AG08396 (cell line): ENCODE measurements at places on chromosomes 11 and 22.

DNA sequence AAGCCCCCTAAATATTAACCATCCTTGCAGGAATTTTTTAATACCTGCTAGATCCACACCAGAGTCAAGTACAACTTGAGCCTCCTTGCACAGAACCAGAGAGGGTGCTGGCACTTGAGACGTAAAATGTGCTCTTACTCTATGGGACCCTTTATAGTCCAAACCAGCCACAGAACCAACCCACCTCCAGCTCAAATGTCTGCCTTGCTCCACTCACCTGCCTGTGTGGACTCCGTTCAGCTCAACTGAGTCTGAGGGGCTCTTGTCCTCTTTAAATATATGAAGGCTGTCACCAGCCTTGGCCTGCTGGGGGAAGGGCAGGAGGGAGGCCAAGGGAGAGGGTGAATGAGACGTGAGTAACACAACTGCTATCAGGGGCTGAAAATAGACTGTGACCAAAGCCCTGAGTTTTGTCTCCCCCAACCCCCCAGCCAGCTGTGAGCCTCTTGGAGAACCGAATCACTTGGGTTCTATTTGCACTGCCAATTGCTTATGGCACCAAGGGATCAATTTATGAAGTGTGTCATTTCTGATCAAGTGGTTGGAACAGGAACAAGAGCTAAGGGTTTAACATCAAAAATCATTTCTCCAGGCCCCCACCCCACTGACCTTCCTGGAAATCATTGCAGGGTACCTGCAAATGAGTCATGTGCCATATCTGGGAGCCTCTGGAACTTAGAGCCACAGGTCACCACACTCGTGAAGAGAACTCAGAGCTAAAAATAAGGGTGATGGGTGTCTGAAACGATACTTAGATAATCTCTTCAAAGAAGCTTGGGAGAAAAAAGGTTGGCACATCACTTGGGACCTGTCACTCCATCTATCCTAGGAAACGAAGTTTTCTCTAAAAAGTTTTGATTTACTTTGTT is at the start of gene CSRP3:
TSS of gene CSRP3 (minus strand) at position 247 of the 869 bp plus-strand sequence. CDS start 9,535 bp downstream, outside the sequence.
- DNase-seq = peak; percentile 28

GRCh38 chr22:31929167-31929930 is 15.0 kb upstream of the YWHAH start:
- peak; percentile 26 for DNase-seq

DNA sequence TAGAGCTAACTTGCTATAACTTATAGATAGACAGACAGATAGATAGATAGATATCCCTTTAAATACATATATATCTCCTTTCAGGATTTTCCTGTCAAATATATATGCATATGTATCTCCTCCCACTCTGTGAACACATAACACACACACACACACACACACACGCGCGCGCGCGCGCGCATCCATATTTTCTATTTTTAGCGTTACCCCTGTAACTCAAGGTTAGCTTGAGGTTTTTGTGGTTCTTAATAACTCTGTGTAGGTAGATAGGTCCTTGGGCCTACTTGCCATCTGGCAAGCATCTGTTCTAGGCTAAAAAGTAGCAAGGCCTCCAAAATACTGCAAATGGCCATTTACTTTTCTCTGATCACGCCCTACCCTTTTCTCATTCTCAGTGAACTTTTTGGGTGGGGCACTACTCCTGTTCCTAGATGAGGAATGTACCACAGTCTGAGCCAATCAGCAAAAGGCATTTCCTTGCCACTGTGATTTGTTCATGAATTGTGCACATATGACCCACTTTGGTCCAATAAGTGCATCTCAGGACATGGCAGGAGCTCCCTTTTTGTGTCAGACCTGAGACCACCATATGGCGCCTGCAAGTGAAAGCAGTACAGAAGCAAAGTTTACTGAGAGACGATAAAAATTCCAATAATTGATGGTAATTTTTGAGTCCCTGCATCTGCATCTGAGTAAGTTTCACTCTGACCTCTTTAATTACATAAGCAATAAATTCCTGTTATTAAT is 740.5 kb upstream of the API5 start:
- no peak for DNase-seq

DNA sequence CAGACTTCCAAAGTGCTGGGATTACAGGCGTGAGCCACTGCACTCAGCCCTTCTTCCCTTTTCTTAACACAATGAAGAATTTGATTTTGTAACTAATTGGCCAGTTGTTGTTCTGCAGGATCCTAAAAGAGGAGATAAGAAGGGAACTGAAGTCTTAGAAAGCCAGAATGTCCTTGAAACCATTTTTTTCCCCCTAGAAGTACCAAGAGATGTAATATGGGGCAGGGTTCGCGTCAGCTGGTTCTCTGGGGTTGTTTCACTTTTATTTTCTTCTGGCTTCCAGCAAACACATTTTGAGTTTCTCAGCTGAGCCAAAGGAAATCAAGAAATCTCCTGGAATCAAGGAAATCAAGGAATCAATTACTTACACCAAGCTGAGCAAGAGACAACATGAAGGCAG is 7.6 kb upstream of the NUCB2 start:
- no peak for DNase-seq

DNA sequence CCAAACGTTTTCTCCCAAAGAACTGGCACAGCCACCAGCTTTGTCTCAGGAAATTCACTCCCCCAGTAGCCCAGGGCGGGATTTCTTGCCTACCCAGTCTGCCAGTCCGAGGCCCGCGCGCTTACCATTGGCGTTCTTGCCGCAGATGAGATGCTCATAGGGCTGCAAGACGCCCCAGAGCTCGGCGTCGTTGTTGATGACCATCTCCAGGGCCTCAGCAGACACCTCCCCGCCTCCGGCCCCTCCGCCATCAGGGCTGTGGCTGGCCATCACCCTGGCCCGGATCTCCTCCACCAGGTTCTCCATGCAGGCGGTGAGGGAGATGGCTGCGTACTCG is 1.3 kb downstream of the ABTB2 start:
- no peak for DNase-seq

DNA sequence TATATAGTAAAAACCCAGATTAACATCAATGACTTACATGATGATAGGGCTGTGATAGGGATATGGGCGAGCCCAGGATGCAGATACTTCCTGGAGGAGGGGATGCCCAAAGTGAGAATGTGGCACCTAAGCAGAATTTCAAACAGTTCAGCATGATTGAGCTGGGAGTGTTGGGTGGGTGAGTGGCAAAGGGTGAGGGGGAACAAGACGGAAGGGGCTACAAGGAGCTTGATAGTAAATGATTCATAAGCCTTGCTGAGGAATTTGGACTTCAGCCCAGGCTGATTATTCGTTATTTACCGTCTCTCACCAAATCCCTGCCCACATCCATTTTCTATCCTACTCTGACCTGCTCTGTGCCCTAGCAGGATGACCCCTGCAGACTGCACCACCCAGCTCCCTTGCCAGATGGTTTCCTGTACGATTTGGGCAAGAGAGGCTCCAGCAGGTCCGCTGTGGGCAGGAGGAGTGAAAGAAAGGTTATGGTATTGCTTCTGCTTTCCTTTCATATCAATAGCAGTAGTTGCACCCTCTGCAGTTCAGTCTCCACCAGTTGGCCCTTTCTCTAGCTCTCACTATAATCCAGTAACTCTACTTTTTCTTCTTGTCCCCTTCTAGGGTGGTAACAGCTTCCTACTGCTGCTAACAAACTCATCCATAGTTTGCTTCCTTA is 30.3 kb upstream of the SIK2 start:
- DNase-seq = no peak

DNA sequence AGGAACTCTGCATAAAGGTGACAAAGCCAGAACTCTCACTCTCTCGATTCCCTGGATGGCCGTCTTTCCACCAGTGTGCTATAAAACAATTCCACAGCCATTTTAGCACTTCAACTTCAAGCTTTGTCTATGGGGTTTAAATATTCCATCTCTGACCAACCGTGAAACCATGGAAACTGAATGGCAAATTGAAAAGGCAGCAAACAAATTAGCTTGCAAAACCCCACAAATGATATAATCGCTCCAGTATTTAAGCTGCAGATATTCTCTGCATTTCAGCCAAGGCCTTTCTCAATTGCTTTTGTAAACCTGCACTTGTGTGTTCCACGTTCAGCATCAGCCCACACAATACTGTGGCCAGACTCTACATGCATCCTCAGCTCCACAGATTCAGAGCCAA is 131.7 kb upstream of the ISX start:
- DNase-seq = no peak

- no peak for DNase-seq
Observed at GRCh38 chr11:2924381-2924780, 4.8 kb downstream of the PHLDA2 start.

DNA sequence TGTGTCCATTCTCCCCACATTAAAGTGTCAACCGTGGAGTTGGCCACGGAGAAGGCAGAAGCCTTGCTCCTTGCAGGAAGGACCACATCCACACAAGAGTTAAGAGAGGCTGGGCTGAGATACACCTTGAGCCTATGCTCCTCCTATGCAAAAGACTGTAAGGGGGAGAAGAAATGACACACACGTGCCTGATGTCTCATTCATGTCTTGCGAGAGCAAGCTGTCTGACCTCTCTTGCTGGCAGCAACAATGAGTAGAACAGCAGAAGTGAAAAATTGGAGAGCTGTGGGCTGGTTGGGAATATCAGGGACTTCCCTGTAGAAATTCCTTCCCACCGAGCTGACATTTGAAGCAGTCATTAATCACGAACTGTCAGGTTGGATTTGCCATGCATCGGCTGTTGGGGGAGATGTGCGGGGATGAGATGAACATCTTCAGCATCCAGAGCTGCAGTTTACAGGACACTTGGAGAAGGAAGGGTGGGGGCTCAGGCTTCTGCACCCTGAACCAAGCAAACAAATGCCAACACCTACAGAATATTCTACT is 139.3 kb downstream of the MYO18B start:
- no peak for DNase-seq

DNA sequence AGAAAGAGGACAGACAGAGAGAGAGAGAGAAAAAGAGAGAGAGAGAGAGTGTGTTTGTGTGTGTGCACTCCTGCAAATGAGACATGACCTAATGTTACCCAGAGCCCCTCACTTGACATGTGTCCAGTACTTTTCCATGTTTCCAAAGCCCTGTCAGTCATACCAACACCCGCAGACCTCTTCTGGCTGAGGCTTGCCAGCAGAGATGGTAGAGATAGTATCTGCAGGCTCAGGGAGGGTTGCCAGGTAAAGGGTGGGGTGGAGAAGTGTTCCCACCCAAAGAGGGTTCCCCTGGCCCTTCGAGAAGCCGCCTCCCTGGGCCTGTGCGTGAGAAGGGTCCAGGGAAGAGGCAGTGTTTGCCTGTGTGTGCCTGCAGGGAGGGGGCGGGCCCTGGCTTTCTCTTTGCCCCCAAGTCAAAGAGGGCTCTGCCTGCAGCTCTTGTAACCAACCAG is 40.7 kb downstream of the POU2F3 start:
- DNase-seq = no peak

DNA sequence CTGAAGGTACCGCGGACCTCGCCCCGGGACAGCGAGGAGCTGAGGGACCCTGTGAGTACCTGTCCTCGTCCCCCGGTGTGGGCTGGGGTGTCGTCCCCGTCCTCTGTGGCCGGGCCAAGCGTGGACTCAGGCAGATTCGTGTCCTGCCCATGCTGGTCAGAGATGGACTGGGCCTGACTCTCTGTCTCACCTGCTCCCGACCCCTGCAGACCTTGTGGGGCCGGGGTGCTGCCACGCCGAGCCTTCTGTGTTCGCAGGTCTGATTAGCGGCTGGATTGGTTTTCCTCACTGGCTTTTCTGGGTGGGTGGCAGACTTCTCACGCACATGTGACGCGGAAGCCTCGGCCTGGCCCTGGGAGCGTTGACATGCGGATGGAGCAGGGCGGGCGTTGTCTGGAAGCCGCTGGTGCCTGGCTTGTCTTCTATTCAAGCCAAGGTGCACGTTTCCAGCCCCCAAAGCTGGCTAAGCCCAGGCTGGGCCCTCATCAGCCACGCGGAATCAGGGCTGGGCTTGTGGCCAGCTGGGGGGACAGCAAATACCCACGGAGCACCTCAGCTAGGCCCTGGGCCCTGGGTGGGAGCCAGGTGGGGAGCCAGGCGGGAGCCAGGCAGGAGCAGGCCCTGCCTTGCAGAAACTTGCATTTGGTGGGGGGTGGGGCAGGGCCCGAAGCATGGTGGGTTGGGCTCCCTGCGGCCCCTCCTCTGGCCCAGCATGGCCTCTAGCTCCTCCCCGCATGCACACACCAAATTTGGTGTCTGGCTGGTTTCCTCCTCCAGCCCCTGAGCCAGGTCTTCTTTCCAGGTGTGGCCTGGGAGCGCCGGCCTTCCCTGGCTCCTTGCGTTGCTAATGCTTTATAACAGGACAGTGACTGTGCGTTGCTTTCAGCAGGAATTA is 7.0 kb downstream of the GRAMD4 start:
- DNase-seq = no peak

DNA sequence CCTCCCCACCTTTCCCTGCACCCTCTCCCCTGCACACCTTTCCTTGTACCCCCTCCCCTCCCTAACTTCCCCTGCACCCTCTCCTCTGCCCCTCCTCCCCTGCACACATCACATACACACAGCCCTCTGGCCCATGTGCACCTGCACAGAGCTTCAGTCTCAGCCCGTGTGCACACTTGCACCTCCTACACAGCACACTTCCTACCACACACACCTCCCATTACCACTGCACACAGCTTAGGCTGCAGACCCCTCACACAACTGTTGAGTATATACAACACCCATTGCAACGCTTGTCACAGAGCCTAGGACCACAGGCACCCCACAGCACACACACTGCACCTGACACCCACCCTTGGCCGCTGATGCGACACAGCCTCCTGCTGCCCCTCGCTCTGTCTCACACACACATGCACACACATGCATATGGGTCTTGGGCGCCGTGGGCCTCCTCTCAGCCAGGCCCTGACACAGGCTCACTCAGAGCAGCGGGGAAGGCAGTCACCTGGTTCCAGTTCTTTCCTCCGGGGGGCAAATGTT is 411 bp downstream of the SIGIRR start:
- DNase-seq = no peak

DNA sequence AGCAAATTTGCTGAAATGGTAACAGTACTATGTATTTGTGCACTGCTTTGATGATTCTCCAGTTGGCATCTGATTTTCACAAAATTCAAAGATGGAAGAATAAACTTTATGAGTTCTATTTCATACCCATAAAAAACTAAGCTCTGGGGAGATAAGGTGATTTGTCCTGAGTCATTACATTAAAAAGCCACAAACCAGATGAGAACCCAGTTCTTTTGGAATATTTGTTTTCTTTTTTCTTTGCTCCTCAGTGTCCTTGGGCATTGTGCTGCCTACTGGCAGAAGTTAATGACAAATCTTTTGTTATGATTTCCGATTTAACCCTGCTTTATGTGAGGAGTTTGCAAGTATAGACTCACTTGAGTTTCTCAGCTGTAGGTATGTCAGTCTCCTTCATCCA is 45.4 kb upstream of the AMOTL1 start:
- DNase-seq = no peak

GRCh38 chr11:111572581-111572980 is 29.7 kb upstream of the SIK2 start:
- no peak for DNase-seq

DNA sequence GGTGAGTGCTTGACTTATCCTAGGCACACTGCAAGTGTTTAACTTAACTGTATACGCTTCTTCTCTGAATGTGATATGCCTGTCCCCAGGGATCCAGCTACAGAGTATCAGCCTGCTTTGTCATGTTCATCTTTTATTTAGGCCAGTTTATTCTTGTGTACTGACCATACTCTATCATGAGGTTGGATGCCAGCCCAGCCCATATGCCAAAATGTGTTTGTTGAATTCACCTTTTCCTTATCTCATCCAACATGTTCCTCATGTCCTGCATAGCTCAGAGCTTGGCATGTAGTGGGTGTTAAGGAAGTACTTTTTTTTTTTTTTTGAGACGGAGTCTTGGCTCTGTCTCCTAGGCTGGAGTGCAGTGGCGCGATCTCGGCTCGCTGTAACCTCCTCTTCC is 116.2 kb downstream of the NCAM1 start:
- DNase-seq = no peak

- no peak for DNase-seq
Observed at GRCh38 chr11:11427542-11427941, 74.5 kb upstream of the CSNK2A3 start.
